ENCODE measurements at places on chromosomes 11 and 22.
A peak's percentile ranks its signal among the peaks of the same experiment; 100 is the strongest.

DNA sequence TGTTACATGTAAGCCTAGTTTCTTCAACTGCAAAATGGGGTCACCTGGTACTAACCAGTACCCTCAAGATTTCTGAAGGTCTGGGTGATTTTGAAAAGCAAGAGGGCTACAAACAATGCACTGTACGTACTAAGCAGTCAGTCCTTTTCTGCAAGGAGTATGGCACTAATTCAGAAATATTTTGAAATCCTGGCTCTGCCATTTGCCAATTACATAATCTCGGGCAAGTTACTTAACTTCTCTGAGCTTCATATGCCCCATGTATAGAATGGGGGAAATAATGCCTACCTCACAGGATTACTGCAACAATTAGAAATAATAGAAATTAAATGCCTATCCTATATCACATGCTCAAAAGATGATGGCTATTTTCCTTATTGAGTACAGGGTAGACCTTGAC is 60.7 kb upstream of the CCDC89 start:
- peaks cover 16% of the 10 kb centered on the region for H3K4me1 ChIP-seq
- H3K27me3 ChIP-seq, result no peaks in the 10 kb centered on the region
- no peak overlapping the region for H3K4me3 ChIP-seq
- H3K27ac ChIP-seq, result no peak overlapping the region
- no peak for DNase-seq

DNA sequence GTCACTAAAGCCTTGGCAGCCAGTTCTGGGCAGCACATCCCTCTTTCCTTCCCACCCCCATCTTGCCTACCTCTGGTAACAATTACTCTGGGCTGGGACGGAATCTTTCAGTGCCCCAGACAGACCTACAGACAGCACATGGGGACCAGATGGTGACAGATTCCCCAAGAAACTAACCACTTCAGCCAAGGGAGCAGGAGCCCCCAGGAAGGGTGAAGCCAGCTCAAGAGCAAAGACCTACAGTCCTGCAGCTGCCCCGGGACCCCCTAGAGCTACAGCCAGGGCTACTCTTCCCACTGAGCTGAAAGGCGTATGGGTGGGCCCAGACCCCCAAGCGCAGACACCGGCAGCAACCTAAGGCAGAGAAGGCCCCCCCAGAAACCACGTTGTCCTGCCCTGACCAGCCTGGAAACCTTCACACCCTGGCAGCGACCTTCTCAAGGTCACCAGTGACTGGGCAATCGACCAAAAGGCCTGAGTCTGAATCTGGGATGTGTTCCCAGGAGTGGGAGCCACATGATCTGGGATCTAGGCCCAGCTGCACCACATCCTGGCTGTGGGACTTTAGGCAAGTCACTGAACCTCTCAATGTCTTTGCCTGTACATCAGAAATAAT is 65.8 kb downstream of the LRRC32 start:
- H3K4me1 ChIP-seq, result peaks cover 61% of the 10 kb centered on the region
- H3K4me3 ChIP-seq, result no peak overlapping the region
- H3K27ac ChIP-seq, result peak overlapping the region; percentile 83
- peak; percentile 69 for DNase-seq
- no peaks in the 10 kb centered on the region for H3K36me3 ChIP-seq
- H3K27me3 ChIP-seq, result no peaks in the 10 kb centered on the region

DNA sequence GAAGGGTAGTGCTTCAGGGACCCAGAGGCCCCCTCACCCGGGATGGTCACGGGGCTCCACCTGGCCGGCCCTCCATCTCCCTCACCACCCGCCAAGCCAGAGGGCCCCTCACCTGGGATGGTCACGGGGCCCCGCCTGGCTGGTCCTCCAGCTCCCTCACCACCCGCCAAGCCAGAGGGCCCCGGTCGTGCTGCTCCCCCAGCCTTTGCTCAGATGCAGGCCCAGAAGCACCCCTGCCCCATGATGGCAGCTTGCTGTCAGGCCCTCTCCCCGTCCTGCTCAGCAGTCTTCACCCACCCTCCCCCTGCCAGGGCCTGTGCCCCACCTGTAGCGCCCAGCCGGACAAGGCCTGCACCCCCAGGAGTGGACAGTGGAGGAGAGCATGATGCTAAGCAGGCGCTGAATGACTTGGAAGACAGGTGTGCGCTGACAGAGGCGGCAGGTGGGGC is 7.3 kb downstream of the DENND6B start:
- no peaks in the 10 kb centered on the region for H3K36me3 ChIP-seq
- H3K4me1 ChIP-seq, result peaks cover 5% of the 10 kb centered on the region
- no peak overlapping the region for H3K27ac ChIP-seq
- no peaks in the 10 kb centered on the region for H3K27me3 ChIP-seq
- DNase-seq, result no peak

DNA sequence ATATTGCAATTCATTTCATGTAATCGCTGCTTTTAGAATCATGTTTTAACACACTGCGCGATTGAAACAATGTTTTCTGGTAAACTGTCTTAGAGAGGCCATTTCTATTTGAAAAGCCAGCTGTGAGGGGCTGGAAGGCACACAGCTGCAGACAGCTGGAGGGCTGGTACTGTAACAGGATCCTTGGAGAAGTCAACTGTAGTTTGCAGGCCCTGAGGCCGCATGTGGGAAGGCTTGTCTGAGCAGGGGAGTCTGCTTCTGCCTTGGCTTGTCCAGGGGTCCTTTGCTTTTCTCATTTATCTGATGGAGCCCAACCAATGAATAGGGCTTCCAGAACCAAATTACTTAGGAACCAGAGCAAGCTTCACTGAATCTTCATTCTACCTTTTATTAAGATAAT is 313.5 kb downstream of the BLID start:
- H3K36me3 ChIP-seq, result no peaks in the 10 kb centered on the region
- H3K4me1 ChIP-seq, result peaks cover 12% of the 10 kb centered on the region
- H3K27ac ChIP-seq, result peak overlapping the region; percentile 40
- H3K27me3 ChIP-seq, result no peaks in the 10 kb centered on the region
- no peak overlapping the region for H3K4me3 ChIP-seq

DNA sequence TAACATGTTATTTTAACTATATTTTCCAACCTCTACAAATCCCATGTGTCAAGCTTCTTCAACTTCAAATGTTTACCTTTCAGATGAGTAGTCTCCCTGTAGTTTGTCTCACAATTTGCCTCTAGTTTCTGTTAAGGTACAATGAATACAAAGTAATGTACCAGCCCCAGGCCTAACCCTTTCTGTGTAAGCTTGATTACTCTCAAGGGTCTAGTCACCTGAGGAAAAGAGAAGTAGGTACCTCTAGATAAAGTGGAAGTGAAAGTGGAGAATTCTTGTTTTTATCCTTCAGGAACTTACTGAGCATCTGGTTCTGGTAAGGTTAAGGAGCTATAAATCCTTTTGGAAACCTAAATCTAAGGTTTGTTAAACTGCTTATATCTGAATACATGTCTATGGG is at the start of gene OR51A7:
TSS of gene OR51A7 (plus strand) at position 300 of the 400 bp plus-strand sequence. CDS start 3,587 bp downstream, outside the sequence.
- no peak for DNase-seq
- H3K4me3 ChIP-seq, result no peak within 1 kb of the TSS
- no peaks in the 10 kb centered on the region for H3K4me1 ChIP-seq
- no peaks in the 10 kb centered on the region for H3K27me3 ChIP-seq
- no peak within 1 kb of the TSS for H3K27ac ChIP-seq
- H3K36me3 ChIP-seq, result no peaks in the 10 kb centered on the region

DNA sequence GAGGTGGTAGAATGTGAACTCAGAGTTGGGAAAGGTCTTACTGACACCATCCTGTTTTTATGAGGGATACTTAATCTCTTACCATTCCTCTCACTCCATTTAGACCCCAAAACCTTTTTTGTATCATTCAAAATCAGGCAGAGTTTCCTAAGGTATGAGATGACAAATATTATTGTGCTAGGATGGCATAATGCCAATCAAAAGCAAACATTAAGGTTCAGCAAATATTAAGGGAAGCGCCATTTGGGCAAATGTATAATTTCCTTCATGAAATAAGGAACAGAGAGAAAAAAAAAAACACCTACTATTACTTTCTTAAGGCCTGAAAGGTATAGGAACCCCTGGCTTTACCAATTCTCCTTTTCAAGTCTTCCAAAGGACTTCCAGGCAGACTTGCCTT is 62.4 kb downstream of the SMCO4 start:
- H3K27me3 ChIP-seq, result no peaks in the 10 kb centered on the region
- H3K4me3 ChIP-seq, result no peak overlapping the region
- H3K36me3 ChIP-seq, result peaks cover 25% of the 10 kb centered on the region
- DNase-seq, result no peak
- H3K4me1 ChIP-seq, result peaks cover 13% of the 10 kb centered on the region

- no peak overlapping the region for H3K4me3 ChIP-seq
- no peak for DNase-seq
- no peak overlapping the region for H3K27ac ChIP-seq
Measured at GRCh38 chr22:37090920-37091695, 18.4 kb downstream of the TMPRSS6 start.

- DNase-seq, result no peak
- H3K36me3 ChIP-seq, result no peaks in the 10 kb centered on the region
- H3K4me1 ChIP-seq, result no peaks in the 10 kb centered on the region
- no peak overlapping the region for H3K4me3 ChIP-seq
- H3K27me3 ChIP-seq, result peaks cover 77% of the 10 kb centered on the region
Measured at GRCh38 chr11:79052544-79052943, 388.3 kb downstream of the TENM4 start.

- H3K4me3 ChIP-seq, result no peak overlapping the region
- no peaks in the 10 kb centered on the region for H3K27me3 ChIP-seq
- H3K4me1 ChIP-seq, result no peaks in the 10 kb centered on the region
- no peak for DNase-seq
Measured at GRCh38 chr11:15159085-15159484, 44.4 kb downstream of the INSC start.

DNA sequence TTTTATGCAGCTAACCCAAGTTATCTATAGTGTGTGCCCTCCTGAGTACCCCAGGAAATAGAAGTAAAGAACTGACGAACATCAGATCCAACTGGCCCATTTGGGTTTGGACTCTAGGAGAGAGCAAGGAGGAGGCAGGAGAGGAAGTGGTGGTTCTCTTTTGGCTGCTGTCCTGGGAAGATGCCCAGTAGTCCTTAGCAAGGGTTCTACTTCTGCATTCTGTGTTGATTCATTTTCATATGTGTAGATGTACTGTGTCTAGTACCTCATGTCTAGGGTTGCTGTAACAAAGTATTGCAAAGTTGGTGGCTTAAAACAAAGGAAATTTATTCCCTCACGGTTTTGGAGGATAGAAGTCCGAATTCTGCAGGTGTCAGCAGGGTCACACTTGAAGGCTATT is 6.6 kb upstream of the MMP27 start:
- DNase-seq, result no peak
- H3K4me1 ChIP-seq, result no peaks in the 10 kb centered on the region
- H3K36me3 ChIP-seq, result no peaks in the 10 kb centered on the region
- H3K27ac ChIP-seq, result no peak overlapping the region
- H3K27me3 ChIP-seq, result no peaks in the 10 kb centered on the region

GRCh38 chr11:119742263-119742861 is 13.4 kb upstream of the NECTIN1 start:
- peak overlapping the region; percentile 46 for H3K4me3 ChIP-seq
- H3K36me3 ChIP-seq, result no peaks in the 10 kb centered on the region
- H3K4me1 ChIP-seq, result peaks cover 14% of the 10 kb centered on the region
- H3K27me3 ChIP-seq, result peaks cover 47% of the 10 kb centered on the region
- no peak for DNase-seq

GRCh38 chr11:57345555-57346211 is 7.5 kb downstream of the P2RX3 start:
- peaks cover 7% of the 10 kb centered on the region for H3K27me3 ChIP-seq
- peak; percentile 58 for DNase-seq
- peaks cover 17% of the 10 kb centered on the region for H3K4me1 ChIP-seq
- no peak overlapping the region for H3K27ac ChIP-seq
- H3K4me3 ChIP-seq, result no peak overlapping the region

- no peaks in the 10 kb centered on the region for H3K27me3 ChIP-seq
- DNase-seq, result no peak
- peak overlapping the region; percentile 70 for H3K27ac ChIP-seq
- no peaks in the 10 kb centered on the region for H3K36me3 ChIP-seq
- H3K4me1 ChIP-seq, result peaks cover 43% of the 10 kb centered on the region
- peak overlapping the region; percentile 3 for H3K4me3 ChIP-seq
Measured at GRCh38 chr11:96207459-96208449, 135.2 kb downstream of the MAML2 start.

GRCh38 chr11:114607753-114608459 is 12.3 kb upstream of the NXPE4 start:
- no peak overlapping the region for H3K27ac ChIP-seq
- no peaks in the 10 kb centered on the region for H3K4me1 ChIP-seq
- no peak overlapping the region for H3K4me3 ChIP-seq
- no peaks in the 10 kb centered on the region for H3K36me3 ChIP-seq

GRCh38 chr11:86192519-86193257 is 51.9 kb upstream of the EED start:
- H3K4me3 ChIP-seq, result peak overlapping the region; percentile 53
- H3K4me1 ChIP-seq, result peaks cover 21% of the 10 kb centered on the region
- no peaks in the 10 kb centered on the region for H3K27me3 ChIP-seq
- H3K36me3 ChIP-seq, result no peaks in the 10 kb centered on the region

DNA sequence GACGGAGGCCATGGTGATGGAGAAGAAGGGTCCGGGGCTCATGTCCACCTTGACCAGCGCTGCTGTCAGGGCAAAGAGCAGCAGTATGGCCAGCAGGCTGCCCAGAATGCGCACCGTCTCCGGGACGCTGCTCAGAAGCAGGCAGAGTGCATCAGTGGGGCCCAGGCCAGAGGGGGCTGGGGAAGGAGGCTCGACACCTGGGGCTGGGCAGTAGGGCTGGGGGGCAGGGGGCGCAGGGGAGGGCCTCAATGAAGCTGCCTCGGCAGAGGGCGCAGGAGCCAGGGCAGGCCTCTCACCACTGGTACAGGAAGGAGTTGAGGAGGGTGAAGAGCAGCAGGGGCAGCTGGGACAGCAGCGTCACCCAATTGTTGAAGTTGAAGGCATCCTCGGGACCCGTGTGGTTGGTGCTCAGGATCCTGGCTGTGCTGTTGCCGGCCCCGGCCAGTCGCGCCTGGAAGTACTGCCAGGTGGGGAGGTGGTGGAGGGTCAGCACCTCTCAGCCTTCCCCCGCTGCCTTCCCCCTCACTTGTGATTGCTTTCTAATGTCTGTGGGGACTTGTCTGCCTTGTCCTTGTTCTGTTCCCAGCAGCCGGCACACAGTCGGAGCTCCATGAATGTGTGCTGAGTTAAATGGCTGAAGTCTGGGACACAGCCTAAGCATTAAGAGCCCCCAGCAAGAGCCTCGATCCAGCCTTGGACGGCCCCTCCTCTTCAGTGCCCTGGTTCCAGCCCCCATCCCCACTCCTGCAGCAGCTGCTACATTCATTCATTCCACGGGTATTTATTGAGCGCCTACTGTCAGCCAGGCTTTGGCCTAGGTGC is 2.3 kb downstream of the SLC29A2 start:
- peaks cover 48% of the 10 kb centered on the region for H3K4me1 ChIP-seq
- peak overlapping the region; percentile 95 for H3K27ac ChIP-seq
- peaks cover 8% of the 10 kb centered on the region for H3K36me3 ChIP-seq
- peaks cover 36% of the 10 kb centered on the region for H3K27me3 ChIP-seq
- peak overlapping the region; percentile 86 for H3K4me3 ChIP-seq

GRCh38 chr11:129041611-129042018 is 98.9 kb upstream of the TP53AIP1 start:
- H3K36me3 ChIP-seq, result no peaks in the 10 kb centered on the region
- H3K27me3 ChIP-seq, result no peaks in the 10 kb centered on the region
- no peak overlapping the region for H3K27ac ChIP-seq
- H3K4me3 ChIP-seq, result no peak overlapping the region
- DNase-seq, result no peak

GRCh38 chr11:113238721-113239120 is 75.7 kb upstream of the TTC12 start:
- no peak overlapping the region for H3K4me3 ChIP-seq
- peaks cover 14% of the 10 kb centered on the region for H3K4me1 ChIP-seq
- no peak for DNase-seq

GRCh38 chr22:24145446-24146193 is 35.7 kb upstream of the SUSD2 start:
- no peaks in the 10 kb centered on the region for H3K27me3 ChIP-seq

GRCh38 chr11:111460856-111461255 is 51.3 kb downstream of the BTG4 start:
- H3K4me1 ChIP-seq, result no peaks in the 10 kb centered on the region
- H3K36me3 ChIP-seq, result no peaks in the 10 kb centered on the region
- H3K27ac ChIP-seq, result no peak overlapping the region
- no peak for DNase-seq
- no peak overlapping the region for H3K4me3 ChIP-seq
